Right lung (tissue), 10 donors: ENCODE measurements at places on chromosomes 1 and 21.

DNA sequence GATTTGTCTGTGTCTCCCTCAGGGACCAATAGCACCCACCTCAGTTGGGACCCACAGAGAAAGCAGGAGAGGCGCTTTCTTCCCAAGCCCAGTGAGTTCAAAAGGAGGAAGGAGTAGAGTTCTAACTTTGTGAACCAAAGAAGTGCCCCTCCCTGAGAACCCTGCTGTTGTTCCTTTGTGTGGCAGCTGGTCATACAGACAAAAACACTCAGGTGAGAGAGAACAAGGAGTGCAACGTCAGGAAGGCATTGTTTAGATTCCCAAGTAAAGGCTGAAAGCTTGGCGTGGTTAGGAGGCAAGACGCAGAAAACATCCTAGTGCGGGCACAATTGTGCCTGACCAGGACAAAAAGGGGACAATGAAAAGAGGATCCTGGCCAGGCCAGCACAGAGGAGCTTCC, 654.6 kb downstream of the KIF26B start:
- DNase-seq = no peak

DNA sequence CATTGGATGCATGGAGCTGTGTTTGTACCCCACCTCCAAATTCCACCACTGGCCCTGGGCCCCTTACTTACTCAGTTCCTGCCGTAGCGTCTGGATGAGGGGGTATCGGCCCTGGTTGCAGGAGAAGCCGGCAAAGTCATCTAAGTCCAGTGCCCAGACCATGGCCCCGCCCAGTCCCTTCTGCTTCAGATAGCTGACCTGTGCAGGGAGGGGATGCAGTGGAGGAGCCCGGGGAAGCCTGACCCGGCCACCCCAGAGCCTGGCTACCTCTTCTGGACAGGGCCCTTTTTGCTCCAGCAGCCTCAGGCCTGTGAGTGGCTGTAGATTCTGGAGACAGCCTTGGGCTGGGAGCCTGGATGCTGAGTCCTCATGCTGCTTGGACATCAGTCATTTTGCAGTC, 11.8 kb downstream of the CHIT1 start:
- no peak for DNase-seq

- no peak for DNase-seq
These were observed 1.0 kb downstream of the F11R start for GRCh38 chr1:161019751-161020495.

GRCh38 chr1:55070293-55071164, 31.2 kb downstream of the PCSK9 start:
- DNase-seq = no peak

GRCh38 chr1:232250838-232251237, 379.1 kb downstream of the SIPA1L2 start:
- DNase-seq = no peak

GRCh38 chr1:192550922-192551534, 24.5 kb upstream of the RGS1 start:
- no peak for DNase-seq

- DNase-seq = no peak
These were observed 31.7 kb downstream of the SLC19A1 start for GRCh38 chr21:45510466-45510955.

- no peak for DNase-seq
These were observed 15.9 kb downstream of the SLC1A7 start for GRCh38 chr1:53126495-53126894.

DNA sequence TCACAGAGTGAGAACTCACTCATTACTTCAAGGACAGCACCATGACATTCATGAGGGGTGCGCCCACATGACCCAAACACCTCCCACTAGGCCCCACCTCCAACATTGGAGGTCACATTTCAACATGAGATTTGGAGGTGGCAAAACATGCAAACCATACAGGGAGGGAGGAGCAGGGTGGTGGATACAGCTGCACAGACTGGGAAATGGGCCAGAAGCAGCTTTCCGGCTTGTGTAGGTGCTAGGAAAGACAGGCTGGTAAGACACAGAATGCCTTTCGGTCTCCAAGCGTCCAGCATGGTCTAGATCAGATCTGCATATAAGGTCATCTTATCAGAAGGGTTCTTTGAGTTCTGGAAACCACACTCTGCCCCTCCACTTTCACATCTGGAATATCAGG, 35.1 kb upstream of the TINAGL1 start:
- no peak for DNase-seq

DNA sequence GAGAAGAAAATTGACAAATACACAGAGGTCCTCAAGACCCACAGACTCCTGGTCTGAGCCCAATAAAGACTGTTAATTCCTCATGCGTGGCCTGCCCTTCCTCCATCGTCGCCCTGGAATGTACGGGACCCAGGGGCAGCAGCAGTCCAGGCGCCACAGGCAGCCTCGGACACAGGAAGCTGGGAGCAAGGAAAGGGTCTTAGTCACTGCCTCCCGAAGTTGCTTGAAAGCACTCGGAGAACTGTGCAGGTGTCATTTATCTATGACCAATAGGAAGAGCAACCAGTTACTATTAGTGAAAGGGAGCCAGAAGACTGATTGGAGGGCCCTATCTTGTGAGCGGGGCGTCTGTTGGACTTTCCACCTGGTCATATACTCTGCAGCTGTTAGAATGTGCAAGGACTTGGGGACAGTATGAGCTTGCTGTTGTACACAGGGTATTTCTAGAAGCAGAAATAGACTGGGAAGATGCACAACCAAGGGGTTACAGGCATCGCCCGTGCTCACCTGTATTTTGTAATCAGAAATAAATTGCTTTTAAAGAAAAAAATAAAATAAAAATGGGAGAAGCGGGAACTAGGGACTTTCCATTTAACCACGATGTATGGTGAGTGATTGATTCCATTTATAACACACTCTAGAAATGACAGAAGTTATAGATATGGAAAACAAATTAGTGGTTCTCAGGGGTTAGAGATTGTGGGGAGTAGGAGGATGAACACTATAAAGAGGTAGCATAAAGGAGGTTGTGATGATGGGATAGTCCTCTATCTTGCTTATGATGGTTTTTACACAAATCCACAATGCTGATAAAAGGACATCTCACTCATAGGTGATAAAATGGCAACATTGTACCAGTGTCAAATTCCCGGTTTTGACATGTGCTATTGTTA, 244.7 kb downstream of the MRPL39 start:
- DNase-seq = no peak

DNA sequence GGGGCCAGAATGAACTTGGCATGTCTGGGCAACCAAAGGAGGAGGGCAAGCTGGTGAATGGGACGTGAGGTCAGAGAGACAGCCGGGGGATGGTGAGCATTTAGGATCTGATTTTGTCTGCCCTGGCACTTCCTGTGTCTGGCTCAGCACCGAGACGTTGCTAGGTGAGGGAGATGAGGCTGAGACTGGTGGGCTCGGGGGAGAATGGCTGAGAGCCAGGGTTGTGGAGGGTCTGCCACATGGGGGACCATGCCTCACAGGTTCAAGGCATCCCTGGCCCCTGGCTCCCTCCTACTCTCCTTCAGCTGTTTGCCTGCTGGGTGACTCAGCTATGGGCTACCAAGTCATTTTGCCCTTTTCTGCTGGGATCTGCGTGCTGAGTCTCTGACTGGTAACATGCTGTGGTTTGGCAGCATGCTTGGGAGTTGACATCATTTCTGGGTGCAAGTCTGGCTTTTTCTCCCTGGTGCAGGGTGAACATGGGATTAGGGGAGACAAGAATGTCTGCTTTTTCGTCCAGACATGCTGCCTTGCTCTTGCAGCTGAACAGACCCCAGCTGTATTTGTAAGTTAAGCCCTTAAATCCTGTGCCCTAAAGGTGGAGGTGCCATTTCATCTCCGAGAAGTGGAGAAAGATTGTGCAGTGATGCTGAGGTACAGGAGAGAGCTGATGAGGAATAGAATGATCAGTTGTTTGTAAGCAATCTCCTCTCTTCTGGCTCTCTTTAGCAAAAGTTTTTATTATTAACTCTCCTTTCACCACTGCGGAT, 17.6 kb downstream of the GALNT2 start:
- no peak for DNase-seq

DNA sequence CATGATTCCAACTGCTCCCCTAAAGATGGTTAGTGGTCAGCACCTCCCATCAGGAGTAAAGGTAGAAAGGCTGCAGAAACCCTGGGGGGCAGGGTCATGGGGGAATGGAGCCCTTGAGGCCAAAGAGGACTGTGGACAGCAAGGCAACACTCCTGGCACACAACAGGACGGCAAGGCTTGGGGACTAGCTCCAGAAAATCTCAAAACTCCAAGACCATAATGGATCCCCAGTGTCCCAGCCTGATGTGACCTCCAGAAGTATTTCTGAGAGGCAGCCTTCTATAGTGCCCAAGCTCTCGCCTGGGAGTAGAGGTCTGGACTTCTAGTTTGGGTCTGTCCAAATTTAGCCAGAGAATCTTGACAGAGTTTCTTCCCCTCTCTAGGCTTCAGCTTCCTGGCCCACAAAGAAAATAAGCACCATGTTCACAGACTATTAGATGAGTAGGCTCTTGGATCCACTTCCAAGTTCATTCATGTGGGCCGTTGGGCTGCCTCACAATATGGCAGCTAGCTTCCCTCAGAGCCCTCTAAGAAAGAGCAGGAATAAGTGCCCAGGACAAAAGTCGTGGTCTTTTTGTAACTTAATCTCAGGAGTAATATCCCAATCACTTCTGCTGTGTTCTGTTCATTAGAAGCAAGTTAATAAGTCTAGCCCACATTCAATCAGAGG, 6.9 kb downstream of the CD2 start:
- no peak for DNase-seq

DNA sequence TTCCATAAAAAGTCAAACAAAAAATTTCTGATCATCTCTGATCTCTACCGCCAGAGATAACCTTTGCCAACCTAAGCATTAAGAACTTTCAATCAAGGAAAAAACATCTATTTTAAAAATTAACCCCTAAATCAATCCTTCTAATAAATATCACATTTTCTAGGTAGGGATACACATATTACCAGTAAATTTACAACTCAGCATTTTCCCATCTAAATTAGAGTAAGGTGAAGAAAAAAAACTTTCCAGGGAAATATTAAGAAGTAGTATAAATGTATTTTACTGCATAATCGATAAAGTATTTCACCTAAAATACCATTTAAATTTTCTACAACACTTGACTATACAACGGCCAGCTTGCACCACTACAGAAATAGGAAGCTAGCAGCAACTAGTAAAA, 1.5 kb downstream of the STX6 start:
- DNase-seq = no peak

GRCh38 chr1:234271243-234271606, 102.0 kb upstream of the COA6 start:
- no peak for DNase-seq

DNA sequence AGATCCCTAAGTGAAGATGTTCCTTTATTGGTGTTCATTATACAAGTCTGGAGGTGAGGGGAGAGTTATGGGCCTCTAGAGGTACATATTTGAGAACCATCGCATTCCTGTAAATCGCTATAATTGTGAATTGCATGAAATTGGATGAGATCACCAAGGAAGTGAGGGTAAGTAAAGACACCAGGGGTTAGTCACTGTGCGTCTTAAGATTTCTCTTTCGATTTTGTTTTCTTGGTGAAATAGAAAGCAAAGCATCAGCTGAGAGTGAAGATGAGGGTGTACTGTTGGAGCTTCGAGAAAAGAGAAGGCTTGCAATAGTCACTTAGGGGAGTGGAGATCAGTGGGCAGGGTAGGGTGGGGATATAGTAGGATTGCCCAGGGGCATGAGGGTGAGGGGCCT, 82.1 kb downstream of the RAVER2 start:
- no peak for DNase-seq

DNA sequence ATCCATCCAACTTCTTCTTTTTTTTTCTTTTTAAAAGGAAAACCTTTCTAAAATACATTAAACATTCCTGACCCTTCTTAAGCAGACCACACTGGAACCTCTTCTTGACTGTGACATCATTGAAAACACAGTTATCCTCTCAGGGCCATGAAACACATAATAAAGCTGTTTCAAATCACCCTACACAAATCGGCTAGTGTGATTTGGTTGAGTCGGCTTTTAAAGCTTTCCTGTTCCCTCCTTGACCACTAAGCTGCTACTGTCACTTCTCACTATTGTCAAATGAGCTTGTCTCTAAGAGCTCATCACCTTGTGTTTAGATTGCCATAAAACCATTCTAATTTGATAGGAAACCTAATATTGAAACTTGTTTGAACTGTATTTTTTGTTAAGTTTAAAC, 5.9 kb downstream of the USP24 start:
- no peak for DNase-seq

GRCh38 chr1:201025571-201026002, 2.1 kb upstream of the KIF21B start:
- no peak for DNase-seq

DNA sequence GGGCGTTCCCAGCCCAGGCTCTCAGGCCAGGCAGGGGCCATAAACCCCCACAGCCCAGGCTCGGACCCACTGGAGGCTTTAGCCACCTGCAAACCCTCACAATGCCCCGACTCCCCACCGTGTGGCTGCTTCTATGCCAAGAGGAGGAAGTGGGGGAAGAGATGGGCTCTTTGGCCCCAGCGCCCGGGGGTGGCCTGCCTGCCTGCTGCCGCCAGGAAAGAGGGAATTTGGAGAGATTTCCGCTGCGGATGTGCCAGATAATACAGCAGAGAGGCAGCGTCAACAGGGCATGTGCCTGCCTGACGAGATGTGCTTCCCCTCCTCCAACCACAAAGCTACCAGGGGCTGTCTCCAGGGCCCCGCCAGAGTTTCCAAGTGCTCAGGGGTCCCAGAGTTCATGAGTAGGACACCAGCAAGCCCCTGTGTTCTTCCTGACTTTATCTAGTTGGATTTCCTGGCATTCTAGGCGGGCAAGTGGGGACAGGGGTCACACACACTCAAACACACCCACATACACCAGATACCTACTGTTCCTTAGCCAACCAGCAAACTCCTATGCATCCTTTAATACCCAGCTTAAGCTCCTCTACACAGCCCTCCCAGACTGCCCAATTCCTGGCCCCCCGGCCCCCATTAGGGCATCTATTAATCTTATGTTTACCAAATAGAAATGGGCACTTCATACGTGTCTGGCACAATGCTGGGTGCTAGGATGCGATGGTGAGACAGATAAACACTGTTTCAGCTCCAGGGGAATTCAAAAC, 14.1 kb downstream of the EPHA2 start:
- no peak for DNase-seq

DNA sequence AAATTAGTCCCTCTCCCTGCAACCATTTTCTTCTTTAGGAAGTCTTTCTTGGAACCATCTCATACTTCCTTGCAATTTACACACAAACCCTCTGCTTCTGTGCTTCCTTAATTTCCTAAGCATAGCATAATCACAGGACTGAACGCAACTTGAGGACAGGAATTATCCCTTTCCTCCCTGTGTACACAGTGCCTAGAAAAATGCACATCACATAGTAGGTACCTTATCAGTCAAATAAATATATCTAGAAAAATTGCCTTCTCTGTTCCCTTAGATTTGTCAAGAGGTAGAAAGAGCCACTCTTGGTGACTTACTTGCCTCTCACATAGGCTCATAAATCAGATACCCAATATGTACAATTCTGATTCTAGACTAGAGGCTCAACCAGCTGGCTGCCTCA, 4.9 kb downstream of the ASPM start:
- no peak for DNase-seq

GRCh38 chr1:218200979-218201378, 84.1 kb upstream of the RRP15 start:
- no peak for DNase-seq

GRCh38 chr1:7570311-7570710, 200.8 kb upstream of the VAMP3 start:
- no peak for DNase-seq

GRCh38 chr1:110875216-110875731, 2.3 kb downstream of the CD53 start:
- no peak for DNase-seq

- no peak for DNase-seq
These were observed 27.2 kb upstream of the ENO1 start for GRCh38 chr1:8905582-8906191.

- no peak for DNase-seq
These were observed 479.3 kb upstream of the RUNX1 start for GRCh38 chr21:35528116-35529042.
